ENCODE measurements at places on chromosomes 12 and 14.

- DNase-seq = no peak
These were observed 167.1 kb downstream of the KIF21A start for GRCh38 chr12:39275846-39276245.

- DNase-seq = no peak
These were observed 167.5 kb downstream of the KCNC2 start for GRCh38 chr12:75042125-75042524.

- no peak for DNase-seq
These were observed 769.6 kb upstream of the ALG10B start for GRCh38 chr12:37546901-37547475.

GRCh38 chr14:67918838-67919237 lies 99.3 kb downstream of the RAD51B start:
- no peak for DNase-seq

DNA sequence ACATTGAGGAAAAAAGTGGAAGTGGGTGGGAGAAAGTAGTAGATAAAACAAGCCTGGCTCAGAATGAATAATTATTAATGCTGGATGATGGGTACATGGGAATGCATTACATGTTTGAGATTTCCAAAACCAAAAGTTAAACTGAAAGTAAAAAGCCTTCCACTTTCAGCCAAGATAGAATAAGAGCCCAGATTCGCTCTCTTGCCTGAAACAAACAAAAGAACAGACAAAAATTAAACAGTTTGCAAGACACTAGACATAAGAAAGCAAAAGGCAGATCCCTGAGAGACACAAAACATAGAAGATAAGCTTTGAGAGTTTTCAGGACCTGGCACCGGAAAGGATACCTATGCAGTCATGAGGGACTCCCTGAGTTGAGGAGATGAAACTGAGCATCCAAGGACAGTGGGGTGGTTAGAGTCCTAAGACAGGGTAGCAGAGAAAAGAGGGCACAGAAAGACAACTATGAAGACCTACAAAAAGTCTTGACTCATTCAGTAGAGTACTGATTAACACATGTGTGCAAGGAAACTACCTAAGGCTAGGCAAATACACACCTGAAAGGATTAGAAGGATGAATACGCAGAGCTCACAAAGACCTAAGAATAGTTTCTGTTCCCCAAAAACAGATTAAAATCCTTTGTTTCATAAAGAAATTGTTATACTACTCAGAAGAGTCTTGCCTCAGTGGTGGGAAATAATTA lies 54.1 kb downstream of the CEP83 start:
- DNase-seq = no peak

DNA sequence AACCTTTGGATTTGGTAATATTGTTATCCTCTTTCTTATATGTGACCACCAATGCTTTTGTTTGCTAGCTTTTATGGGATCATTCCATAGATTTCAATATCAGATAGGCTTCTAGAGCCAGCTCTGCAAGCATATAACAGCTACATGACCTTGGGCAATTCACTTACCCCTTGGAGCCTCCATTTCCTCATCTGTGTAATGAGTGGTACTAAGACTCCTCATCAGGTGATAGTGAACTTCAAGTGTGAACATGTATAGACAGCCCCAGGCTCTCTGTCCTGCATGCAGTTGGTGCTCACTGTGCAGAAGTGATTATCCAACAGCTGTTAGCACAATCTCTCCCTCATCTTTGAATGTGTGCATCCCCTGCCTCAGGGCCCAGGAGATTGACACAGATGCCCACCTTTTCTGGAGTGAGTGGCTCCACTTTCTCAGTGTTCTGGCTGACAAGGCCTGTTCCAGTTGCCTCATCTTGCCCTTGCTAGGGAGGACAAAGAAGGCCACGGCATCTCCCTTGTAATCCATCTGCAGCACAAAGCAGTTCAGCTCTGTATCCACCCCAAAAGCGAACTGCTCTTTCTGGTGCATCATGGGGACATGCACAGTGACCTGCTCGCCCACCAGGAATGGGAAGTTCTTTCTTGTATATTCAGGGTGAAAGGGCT lies 9.2 kb downstream of the SERPINA9 start:
- DNase-seq = no peak

- DNase-seq = no peak
These were observed 243.7 kb upstream of the DIO2 start for GRCh38 chr14:80455031-80455430.

- no peak for DNase-seq
These were observed 133.5 kb upstream of the PARP11 start for GRCh38 chr12:4006743-4007142.

- no peak for DNase-seq
These were observed 47.0 kb downstream of the C12orf50 start for GRCh38 chr12:87982208-87982607.

DNA sequence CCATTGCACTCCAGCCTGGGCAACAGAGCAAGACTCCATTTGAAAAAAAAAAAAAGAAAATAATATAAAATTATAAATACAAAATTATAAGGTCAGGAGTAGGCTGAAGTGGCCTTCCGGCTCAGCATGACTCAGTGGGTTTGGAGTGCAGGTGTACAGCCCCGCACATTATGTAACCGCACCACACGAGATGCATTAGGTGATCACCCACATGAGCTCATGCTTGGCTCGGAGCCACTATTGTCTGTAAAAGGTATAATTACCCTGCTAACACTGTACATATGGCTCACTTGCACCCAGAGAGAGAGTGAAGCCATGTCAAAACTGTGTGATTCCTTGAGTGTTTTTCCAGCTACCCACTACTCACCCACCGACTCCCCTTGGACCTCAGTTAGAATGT lies 557.0 kb downstream of the SLC6A15 start:
- DNase-seq = no peak

- no peak for DNase-seq
These were observed 22.8 kb downstream of the PIGH start for GRCh38 chr14:67577181-67577808.

DNA sequence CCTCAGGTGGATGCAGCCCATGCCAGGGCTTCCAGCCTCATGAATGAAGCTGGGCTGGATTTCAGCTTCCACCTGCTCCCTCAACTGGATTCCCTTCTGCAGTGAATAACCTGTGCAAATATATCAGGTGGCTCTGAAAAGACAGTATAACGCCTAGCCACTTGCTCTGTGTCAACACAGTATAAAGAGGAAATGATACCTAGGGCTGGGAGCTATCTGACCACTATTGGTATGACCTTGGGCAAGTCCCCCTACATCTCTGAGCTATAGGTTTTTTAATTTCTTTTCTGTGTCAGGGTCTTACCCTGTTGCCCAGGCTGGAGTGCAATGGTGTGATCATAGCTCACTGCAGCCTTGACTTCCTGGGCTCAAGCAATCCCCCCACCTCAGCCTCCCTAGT lies 19.8 kb downstream of the ISM2 start:
- DNase-seq = no peak

DNA sequence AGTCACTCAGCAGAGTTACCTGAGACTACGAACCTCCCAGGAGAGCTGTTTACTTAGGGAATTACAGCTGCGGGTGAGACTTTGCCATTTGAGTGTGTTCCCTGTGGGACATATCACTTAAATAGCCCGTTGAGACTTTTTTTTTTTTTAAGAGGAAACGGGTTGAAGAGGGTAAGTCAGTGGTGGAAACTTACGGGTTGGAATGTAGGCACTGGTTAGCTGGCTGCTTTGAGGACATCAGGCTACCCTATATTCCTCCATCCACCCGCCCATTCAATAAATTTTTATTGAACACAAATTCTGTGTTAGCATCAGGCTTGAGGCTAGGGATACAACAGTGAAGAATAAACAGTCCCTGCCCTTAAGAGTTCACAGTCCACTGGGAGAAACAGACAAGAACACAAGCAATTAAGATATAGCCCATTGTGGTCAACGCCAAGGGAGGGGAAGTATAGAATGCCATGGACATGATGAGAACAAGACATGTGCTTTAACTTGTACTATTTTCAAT lies 88.1 kb upstream of the CPSF6 start:
- DNase-seq = no peak

DNA sequence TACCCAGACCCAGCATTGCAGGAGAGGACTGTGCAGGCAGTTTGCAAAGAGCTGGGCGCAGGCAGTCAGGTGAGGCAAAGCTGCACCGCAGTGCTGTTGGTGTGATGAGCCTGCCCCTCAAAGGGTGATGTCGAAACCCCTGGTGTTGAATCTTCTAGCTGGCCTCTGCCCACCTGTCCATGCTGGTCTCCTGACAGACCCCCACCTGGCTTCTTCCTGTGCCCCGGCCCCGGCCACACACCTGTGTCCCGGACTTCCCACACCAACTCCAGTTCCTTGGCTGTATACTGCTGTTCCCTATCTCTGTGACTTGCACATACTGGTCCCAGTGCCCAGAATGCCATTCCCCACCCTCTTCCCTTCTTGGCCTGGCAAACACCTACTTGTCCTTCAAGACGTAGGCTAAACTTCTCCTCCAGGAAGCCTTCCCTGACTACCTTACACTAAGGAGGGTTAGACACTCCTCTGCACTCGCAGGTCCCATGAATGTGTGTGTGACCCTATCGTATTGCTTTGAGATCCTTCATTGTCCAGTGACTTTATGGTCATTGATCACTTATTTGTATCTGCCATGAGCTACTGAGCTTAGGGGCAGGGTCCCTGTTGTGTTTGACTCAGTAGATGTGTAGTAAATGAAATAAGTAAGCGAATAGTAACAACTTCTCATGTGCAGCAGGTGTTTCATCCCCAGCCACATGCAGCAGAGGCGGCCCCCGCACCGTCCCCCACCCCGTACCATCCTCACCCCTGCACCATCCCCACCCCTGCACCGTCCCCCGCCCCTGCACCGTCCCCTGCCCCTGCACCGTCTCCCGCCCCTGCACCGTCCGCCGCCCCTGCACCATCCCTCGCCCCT lies 37.4 kb downstream of the ESRRB start:
- no peak for DNase-seq

- no peak for DNase-seq
These were observed 70.7 kb upstream of the TRHDE start for GRCh38 chr12:72201457-72201856.

- no peak for DNase-seq
These were observed 21.9 kb downstream of the CDK17 start for GRCh38 chr12:96378319-96378718.

- DNase-seq = no peak
These were observed 786 bp downstream of the RHEBL1 start for GRCh38 chr12:49068879-49069506.

- DNase-seq = no peak
These were observed 12.8 kb downstream of the STX2 start for GRCh38 chr12:130826151-130826801.

DNA sequence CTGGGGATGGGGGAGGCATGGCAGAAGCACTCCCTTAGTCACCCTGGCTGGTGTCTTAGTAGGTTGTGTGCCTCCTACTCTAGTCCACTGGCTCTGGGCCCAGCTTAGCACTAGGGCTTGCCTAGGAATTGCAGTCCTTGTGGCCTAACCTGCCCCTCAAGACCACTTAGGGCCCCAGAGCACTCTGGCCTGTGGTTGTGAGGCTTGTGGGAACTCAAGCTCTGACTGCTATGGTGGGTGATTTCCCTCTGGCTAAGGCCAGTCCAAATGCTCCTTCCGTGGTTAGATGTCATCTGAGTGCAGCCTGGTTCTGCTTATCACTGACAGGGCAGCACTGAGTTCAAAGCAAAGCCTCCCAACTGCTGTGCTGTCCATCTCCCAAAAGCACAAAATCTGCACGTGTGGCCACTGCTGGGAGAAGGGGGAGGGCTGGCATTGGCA lies 20.2 kb downstream of the FGD4 start:
- no peak for DNase-seq

DNA sequence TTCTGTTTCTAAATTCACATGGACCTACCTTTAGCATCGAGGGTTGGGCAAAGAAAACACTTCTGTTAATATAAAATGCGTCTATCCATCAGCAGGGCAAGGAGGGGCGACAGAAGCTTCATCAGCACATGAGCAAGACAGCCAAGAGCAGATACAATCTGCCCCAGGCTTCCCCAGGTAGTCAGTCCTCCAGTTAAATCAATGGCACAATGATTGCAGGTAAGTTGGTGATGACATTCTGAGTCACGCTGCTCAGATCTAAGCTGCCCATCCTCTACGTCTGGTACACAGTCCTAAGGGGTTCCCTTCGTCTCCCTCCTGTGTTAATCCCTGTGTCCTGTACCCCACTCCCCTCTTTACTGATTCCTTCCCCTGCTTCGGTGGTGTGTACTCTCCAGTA lies 38.8 kb downstream of the MAP3K9 start:
- DNase-seq = no peak

DNA sequence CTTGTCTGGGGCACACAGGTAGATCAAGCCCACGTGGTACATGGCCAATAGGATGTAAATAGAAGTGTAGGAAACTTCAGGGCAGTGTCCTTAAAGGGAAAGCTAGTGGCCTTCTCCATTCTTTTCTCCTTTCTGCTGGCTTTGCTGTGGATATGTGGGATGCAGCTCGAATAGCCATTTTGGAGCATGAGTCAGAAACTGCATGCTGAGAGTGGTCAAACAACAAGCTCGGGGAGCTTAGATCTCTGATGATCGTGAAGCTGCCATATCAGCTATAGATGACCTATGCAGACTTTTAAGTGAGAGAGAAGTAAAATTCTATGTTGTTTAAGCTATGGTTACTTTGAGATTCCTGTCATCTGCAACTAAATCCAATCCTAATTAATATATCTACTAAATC lies 241.3 kb upstream of the DAAM1 start:
- no peak for DNase-seq

DNA sequence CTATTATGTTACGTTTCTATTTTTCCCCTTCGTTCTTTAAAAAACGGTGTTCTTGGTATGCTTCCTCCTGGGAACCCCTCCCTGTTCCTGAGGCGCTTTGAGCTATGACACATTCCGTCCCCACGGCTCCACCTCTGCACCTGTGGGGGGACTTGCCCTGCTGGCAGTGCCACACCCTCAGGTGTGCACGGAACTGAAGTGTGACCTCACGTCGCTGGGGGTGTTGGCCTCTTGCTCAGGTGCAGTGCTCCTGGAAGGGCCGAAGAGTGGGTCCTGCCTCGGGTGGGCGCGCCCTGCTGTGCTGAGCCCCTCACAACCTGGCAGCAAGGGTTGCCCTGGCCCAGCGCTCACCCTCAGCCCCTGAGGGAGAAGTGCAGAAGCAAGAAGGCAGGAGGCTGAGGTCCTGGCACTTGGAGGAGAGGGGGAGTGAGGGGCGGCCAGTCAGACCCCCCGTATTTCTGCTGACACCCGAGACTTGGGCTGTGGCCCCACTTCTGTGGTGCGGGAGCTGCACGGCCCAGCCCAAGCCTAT lies 4.9 kb downstream of the AMN start:
- no peak for DNase-seq

Data from KG1 (cell line).